ENCODE measurements at places on chromosomes 3 and 15. TPM values are rescaled to one million over a fixed set of nuclear protein-coding genes. Genes with fewer than 3 reads are reported as not detected.

CISH gene
- 0.32 TPM for total RNA-seq

IQCH gene
- total RNA-seq = 2.3 TPM

CCNB2 gene
- total RNA-seq = 22.2 TPM

USP13 gene
- total RNA-seq = 5.3 TPM

NMNAT3 gene
- not detected for total RNA-seq

GMPPB gene
- 36.6 TPM for total RNA-seq

SCAMP5 gene
- total RNA-seq = 2.1 TPM

ACTRT3 gene
- 2.1 TPM for total RNA-seq

IGF2BP2 gene
- total RNA-seq = 42.4 TPM

KBTBD12 gene
- not detected for total RNA-seq

SENP7 gene
- 3.1 TPM for total RNA-seq

CIB2 gene
- total RNA-seq = 4.5 TPM

RBP2 gene
- not detected for total RNA-seq

GABRA5 gene
- total RNA-seq = not detected

SHC4 gene
- 0.72 TPM for total RNA-seq

MEIS2 gene
- total RNA-seq = 59.9 TPM

INO80 gene
- total RNA-seq = 26.0 TPM

CYP1A2 gene
- not detected for total RNA-seq

UROC1 gene
- not detected for total RNA-seq

TM6SF1 gene
- 2.3 TPM for total RNA-seq

CSTA gene
- total RNA-seq = 1.3 TPM

SLC51A gene
- not detected for total RNA-seq

CTXND1 gene
- not detected for total RNA-seq

ANKRD63 gene
- not detected for total RNA-seq

FBLN2 gene
- 485 TPM for total RNA-seq

CPEB1 gene
- total RNA-seq = 0.72 TPM

CEP19 gene
- 1.6 TPM for total RNA-seq

CCR3 gene
- total RNA-seq = not detected

GRAMD2A gene
- total RNA-seq = not detected

GPR176 gene
- 108 TPM for total RNA-seq

FSIP1 gene
- 0.97 TPM for total RNA-seq

STARD5 gene
- 13.6 TPM for total RNA-seq

EXD1 gene
- total RNA-seq = not detected

PARP14 gene
- total RNA-seq = 18.5 TPM

PPP1R14D gene
- not detected for total RNA-seq

UACA gene
- total RNA-seq = 44.0 TPM

PXYLP1 gene
- total RNA-seq = 6.9 TPM

C3orf49 gene
- not detected for total RNA-seq

PRSS50 gene
- not detected for total RNA-seq

ANKDD1A gene
- 5.4 TPM for total RNA-seq

THRB gene
- total RNA-seq = 1.6 TPM

GOLGA8T gene
- total RNA-seq = not detected

CHRM5 gene
- not detected for total RNA-seq

RASL12 gene
- 3.1 TPM for total RNA-seq

IQCF5 gene
- not detected for total RNA-seq

DCUN1D1 gene
- 25.5 TPM for total RNA-seq

PLAAT1 gene
- total RNA-seq = not detected

RYR3 gene
- not detected for total RNA-seq

CDHR4 gene
- total RNA-seq = not detected

CYP8B1 gene
- not detected for total RNA-seq

MFN1 gene
- 25.8 TPM for total RNA-seq

ATP13A5 gene
- total RNA-seq = not detected

TMCO5A gene
- not detected for total RNA-seq

MORC1 gene
- total RNA-seq = not detected

VILL gene
- 5.8 TPM for total RNA-seq

CASR gene
- not detected for total RNA-seq

CLCN2 gene
- 3.1 TPM for total RNA-seq

SERINC4 gene
- total RNA-seq = not detected

PYGO1 gene
- total RNA-seq = 3.8 TPM

All from cardiac atrium fibroblast (primary cell).